GM12878 (cell line): ENCODE measurements at places on chromosomes 3 and 15. TPM values are rescaled to one million over a fixed set of nuclear protein-coding genes. Genes with fewer than 3 reads are reported as not detected.

DNA sequence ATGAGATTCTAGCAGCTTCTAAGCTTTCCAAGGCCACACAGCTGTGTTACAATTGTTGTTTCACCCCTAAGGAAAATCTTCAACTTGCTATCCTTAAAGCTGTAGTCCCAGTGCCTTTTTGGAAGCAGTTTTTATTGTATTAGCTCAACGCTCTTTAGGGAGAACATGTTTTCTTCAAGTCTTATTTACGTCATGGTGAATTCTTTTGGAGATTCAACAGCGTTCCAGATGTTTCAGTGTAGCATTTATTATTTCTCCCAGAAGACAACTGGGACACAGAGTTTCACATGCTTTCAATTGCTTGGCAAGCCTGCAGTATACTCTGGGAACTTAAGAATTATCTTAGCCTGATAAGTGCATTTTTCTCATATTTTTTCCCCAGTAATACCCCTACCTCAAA is 888.3 kb downstream of the PLOD2 start:
- no peak for DNase-seq

Gene GPR149
- not detected in 2 replicates for total RNA-seq

- no peak for DNase-seq
These were observed 32.4 kb upstream of the ALDH1L1 start for GRCh38 chr3:126212620-126213378.

DNA sequence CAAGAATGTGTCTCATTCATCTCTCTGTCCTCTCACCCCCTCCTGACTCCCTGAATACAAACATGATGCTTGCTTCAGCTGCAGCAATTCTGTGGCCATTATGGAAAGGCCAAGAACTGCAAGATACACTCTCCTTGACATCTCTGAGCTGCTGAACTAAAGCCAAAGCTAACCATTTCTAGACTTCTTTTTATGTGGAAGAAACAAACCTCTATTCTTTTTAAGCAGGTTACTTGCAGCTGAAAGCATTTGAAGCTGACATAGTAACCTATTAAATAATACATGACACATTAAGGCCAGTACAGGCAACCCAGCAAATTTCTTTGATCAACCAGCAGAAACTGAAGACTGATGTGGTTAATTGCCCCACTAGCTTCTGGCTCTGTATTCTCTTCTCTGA is 17.5 kb downstream of the FHIT start:
- peak; percentile 34 for DNase-seq

Gene TYRO3
- total RNA-seq: 0.28 and 0.64 TPM in 2 replicates

DNA sequence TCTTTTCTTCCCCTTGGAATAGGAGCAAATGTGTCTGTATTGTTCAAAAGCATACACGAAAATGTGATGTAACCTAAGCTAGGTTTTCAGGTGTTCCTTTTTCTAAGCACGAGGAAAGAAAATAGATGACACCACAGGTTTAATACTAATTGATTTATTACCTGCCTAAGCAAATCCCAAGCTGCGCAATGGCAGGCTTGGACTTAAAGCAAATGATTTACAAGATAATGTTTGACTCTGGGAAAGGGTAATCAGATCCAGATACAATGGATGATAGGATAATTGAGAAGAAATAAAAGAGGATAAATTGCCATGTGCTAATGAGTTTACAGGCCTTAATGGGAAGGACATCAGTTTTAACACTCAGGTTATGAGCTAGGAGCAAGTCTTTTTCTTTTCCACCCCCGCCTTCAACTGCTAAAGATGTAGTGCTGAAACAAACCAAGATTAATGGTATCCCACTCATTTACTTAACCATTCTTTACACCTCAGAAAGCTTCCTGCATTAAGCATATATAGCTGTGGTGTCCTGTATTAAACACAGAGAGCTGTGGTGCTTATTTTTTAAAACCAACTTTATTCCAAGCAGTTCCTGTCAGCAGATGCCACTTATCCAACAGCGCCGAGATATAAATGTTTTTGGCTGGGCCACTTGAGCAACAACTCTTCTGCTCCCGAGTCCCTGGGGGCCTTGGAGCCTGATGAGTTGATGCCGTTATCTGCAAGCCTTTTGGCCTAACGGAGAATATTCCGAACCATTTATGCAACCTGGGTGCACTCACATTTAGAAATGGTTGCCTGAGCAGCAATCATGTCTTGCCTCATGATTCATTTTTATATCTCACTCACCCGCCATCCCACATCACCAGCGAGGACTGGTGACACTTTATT is 205.5 kb downstream of the MECOM start:
- no peak for DNase-seq
